PC-3 (cell line): ENCODE measurements at places on chromosomes 11 and 22.
A peak's percentile ranks its signal among the peaks of the same experiment; 100 is the strongest.

GRCh38 chr11:22581354-22582150 is 44.1 kb downstream of the FANCF start:
- no peaks in the 10 kb centered on the region for H3K27me3 ChIP-seq
- DNase-seq: no peak
- H3K36me3 ChIP-seq: no peaks in the 10 kb centered on the region
- no peaks in the 10 kb centered on the region for H3K4me1 ChIP-seq

- DNase-seq: no peak
- H3K4me3 ChIP-seq: no peak overlapping the region
- H3K27ac ChIP-seq: no peak overlapping the region
- no peaks in the 10 kb centered on the region for H3K27me3 ChIP-seq
- no peaks in the 10 kb centered on the region for H3K36me3 ChIP-seq
Observed at GRCh38 chr11:10978198-10978597, 120.3 kb upstream of the ZBED5 start.

- no peaks in the 10 kb centered on the region for H3K27me3 ChIP-seq
- H3K36me3 ChIP-seq: no peaks in the 10 kb centered on the region
- DNase-seq: no peak
- H3K4me3 ChIP-seq: no peak overlapping the region
- no peak overlapping the region for H3K27ac ChIP-seq
Observed at GRCh38 chr11:7167976-7168740, 79.4 kb downstream of the RBMXL2 start.

DNA sequence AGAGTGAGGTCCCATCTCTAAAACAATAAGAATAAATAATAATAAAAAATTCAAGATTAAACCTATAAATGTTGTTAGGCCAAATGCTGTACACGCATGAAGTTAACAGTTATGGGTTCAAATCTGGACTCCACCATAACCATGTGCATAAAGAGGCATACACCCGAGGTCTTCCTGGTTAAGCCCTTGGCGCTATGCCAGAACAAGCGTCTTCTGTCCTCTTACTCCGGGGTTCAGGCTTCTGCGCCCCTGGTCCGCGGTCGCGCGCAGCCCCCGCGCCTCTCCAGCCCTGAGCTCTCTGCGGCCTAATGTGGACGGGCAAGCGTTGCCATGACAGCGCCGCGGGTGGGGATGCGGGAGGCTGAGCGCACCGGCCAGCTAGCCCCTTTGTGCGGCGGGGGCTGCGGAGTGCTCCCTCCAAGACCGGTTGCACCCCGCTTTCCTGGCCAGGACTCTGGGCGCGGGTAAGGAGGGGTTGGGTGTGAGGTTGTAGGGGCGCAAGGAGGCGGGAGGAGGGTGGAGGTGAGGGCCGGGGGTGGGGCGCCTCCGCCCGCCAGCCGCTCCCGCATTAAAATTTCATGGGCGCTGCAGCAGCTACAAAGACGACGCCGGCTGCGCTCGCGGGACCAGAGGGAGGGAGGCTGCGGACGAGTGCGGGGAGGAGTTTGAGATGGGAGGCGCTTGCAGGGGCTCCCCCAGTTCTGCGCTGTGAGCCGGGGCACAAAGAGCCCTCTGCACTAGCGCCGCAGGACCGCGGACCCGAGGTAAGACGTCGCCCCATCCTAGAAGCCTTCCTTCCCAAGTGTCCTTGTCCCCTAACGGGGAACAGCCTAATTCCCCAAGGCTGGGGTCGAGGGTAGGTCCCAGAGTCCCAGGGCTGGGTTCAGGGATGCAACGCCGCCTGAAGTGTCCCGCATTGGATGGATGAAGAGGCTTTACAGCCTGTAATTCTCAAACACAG is at the start of gene MIAT:
Gene MIAT, plus strand, starts transcription at position 698 of the 961 bp plus-strand sequence.
- H3K27ac ChIP-seq: no peak within 1 kb of the TSS
- DNase-seq: no peak
- peak within 1 kb of the TSS; percentile 61 for H3K4me3 ChIP-seq
- peaks cover 29% of the 10 kb centered on the region for H3K27me3 ChIP-seq

GRCh38 chr22:27685515-27685914 is 116.0 kb downstream of the MN1 start:
- H3K4me3 ChIP-seq: no peak overlapping the region
- H3K27ac ChIP-seq: no peak overlapping the region
- H3K27me3 ChIP-seq: no peaks in the 10 kb centered on the region
- DNase-seq: no peak

GRCh38 chr22:47202819-47203553 is 440.5 kb downstream of the TBC1D22A start:
- H3K4me3 ChIP-seq: no peak overlapping the region
- DNase-seq: no peak
- no peaks in the 10 kb centered on the region for H3K4me1 ChIP-seq
- H3K27ac ChIP-seq: no peak overlapping the region
- H3K27me3 ChIP-seq: no peaks in the 10 kb centered on the region
- H3K36me3 ChIP-seq: no peaks in the 10 kb centered on the region

GRCh38 chr11:106917973-106918372 is 100.3 kb downstream of the GUCY1A2 start:
- no peak overlapping the region for H3K4me3 ChIP-seq
- H3K36me3 ChIP-seq: no peaks in the 10 kb centered on the region
- H3K27ac ChIP-seq: no peak overlapping the region
- peak; percentile 65 for DNase-seq
- no peaks in the 10 kb centered on the region for H3K27me3 ChIP-seq

DNA sequence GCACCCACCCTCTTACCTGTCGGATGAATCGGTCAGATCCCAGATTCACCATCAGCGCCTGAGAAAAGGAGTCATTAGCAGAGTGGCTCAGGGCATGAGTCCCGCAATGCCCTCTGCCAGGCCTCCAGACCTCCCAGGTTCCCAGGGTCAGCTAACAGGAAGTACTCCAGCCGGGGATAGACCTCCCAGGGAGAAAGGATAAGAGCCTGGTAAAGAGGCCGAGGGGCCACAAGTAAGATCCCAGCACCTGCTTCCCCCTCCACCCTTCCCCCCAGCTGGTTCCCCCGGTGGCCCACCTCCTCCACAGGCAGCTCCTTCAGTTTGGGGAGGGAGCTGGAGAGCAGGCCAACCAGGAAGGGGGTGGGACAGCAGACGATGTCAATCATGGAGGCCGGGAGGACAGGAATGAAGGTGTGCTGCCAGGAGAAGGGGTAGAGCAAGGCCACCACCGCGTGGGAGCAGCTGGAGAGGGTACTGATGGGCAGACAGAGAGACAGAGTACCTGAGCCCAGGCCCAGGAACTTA is 16.4 kb downstream of the RPL27A start:
- H3K36me3 ChIP-seq: peaks cover 11% of the 10 kb centered on the region
- peaks cover 11% of the 10 kb centered on the region for H3K4me1 ChIP-seq
- no peaks in the 10 kb centered on the region for H3K27me3 ChIP-seq

GRCh38 chr11:2885017-2885677 is 428 bp downstream of the CDKN1C start:
- no peaks in the 10 kb centered on the region for H3K27me3 ChIP-seq
- no peak overlapping the region for H3K27ac ChIP-seq
- peak; percentile 66 for DNase-seq
- H3K4me3 ChIP-seq: peak overlapping the region; percentile 82
- H3K36me3 ChIP-seq: no peaks in the 10 kb centered on the region
- peaks cover 6% of the 10 kb centered on the region; the same call in 1 of the 2 replicates for H3K4me1 ChIP-seq

- no peak overlapping the region for H3K4me3 ChIP-seq
- no peak overlapping the region for H3K27ac ChIP-seq
- no peak for DNase-seq
- H3K27me3 ChIP-seq: peaks cover 62% of the 10 kb centered on the region
Observed at GRCh38 chr11:116598556-116598955, 174.2 kb downstream of the BUD13 start.

DNA sequence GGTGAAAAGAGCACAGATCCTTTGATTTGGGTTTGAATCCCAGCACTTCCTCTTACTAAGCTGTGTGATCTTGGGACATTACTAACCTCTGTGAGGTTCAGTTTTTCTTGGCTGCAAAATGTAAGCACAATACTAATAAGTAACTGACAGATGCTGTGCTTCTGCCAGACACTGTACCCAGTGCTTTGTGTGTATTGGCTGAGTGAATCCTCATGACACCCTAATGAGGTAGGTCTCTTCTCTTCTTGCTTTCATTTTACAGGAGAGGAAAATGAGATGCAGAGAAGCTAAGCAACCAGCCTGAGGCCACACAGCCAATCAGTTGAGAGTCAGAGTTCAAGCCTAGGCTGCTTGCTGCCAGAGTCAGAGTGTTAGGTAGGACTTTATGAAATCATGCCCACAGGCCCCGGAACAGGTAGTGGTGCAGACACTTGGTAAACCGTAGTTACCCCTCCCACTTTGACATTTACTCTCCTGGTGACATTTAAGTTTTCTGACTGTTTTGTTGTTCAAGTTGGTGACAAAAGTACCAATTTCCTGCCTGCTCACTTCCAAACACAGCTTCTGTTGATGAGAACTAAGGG is 21.2 kb downstream of the PTPRJ start:
- no peak overlapping the region for H3K27ac ChIP-seq
- no peaks in the 10 kb centered on the region for H3K36me3 ChIP-seq
- peaks cover 16% of the 10 kb centered on the region for H3K4me1 ChIP-seq
- H3K4me3 ChIP-seq: no peak overlapping the region
- DNase-seq: no peak

- no peak overlapping the region for H3K4me3 ChIP-seq
- no peak overlapping the region for H3K27ac ChIP-seq
- H3K36me3 ChIP-seq: no peaks in the 10 kb centered on the region
Observed at GRCh38 chr11:10558288-10558687, 10.2 kb downstream of the LYVE1 start.

DNA sequence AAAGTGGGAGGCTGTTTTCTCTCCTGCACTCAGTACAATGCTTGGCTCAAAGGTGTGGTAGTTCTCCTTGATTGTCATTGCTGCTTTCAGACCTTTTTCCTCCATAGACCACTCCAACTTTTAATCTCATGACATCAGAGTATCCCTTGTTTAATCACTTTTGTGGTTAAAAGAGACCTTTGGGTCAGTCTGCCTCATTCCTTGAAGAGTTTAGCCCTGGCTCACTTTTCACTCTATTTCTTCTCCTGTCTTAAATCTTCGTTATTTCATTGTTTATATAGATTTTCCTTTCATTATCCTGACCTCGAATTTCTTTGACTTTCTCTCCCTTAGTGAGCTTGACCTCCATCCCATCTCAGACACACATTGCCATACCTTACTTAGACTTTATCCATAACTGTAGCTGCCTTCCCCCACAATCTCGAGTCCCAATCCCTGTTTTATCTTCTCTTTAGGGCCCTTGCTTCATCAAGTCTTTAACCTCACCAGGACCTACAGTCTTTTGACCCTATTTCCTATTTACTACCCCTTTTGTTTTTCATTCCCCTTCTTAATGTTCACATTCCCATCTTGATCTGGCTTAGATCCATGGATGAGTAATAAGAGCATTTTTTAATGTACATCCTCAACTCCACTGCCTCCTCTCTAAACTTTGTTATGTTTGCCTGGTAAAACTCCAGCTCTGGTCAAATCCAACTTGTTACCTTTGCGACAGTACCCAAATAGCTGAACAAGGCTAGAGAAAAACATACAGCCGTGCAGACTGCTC is 9.5 kb downstream of the ATXN10 start:
- H3K4me3 ChIP-seq: peak overlapping the region; percentile 42; the same call in 1 of the 2 replicates
- peak overlapping the region; percentile 98 for H3K27ac ChIP-seq
- no peaks in the 10 kb centered on the region for H3K27me3 ChIP-seq

DNA sequence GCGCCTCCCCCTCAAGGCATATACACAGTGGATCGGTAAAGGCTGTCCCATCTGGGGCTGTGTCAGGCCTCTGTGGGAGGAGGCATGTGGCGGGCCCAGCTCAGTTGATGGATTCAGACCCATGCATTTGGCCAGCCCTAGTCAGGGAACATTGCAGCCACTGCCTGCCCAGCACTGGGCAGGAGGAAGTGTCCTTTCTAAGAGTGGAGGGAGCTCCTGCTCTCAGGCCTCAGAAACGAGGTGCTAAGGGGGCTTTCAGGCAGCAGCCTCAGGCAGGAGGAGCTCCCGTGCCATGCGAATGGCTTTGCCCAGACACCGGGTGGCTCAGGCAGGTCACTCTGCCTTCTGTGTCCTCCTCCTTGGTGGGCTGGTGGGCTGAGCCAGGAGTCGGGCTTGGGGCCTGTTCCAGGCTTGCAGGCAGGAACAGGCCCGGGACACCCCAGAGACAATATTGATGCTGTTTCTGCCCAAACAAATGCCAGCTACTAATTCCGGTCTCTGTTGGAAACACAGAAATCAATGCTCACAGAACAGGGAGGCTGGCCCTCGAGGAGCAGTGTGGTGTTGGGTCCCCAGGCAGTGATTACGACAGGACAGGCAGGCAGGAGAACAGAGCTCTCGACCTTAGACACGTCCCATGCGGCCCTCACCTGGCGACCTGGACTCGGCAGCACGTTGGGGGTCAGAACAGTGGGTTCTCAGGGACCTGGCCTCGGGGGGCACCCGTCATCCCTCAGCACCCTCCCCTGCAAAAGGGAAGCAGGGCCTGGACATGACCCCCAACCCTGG is 42.3 kb upstream of the CCDC188 start:
- no peaks in the 10 kb centered on the region for H3K36me3 ChIP-seq
- no peaks in the 10 kb centered on the region for H3K4me1 ChIP-seq
- no peak overlapping the region for H3K27ac ChIP-seq
- H3K27me3 ChIP-seq: 0 out of 2 replicates have a peak, but pooled peaks cover 4% of the 10 kb centered on the region
